ENCODE measurements at places on chromosomes 12 and 14.
A peak's percentile ranks its signal among the peaks of the same experiment; 100 is the strongest.

GRCh38 chr14:58904776-58905175, 267.0 kb downstream of the DACT1 start:
- no peak for DNase-seq

DNA sequence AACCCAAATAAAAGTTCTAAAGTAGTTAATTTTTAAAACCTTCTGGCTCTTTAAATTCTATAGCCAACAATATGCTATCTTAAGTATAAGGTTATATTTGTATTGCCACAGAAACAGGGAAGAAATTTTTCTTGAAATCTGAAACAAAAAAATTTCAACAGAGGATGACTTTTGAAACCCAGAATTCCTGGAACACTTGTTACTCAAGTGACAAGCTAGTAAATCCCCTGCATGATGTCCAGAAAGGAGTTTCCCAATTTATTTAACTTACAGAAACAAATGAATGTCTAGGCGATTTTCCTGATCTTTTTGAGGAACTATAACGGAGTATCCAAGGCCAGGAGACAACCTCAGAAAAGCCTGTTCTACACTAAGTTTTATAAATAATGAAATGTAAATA, 69.6 kb downstream of the SLC41A2 start:
- DNase-seq: peak; percentile 92

DNA sequence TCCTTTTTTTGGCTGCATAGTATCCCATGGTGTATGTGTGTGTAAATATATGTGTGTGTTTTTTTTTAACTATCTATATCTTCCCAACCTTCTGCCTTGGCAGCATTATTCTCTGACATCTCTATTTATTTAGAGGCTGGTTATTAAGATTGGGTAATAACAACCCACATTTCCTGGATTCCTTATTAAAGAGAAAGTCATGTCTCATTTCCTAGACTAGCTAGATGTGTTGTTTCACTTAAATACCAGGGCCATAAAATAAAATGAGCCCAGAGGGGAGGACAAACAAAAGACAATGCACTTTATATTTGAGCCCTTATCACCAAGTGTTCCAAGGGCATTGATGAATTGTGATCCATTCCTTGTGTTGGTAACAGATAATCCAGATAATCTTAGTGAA, 169.1 kb downstream of the SLC5A8 start:
- DNase-seq: no peak

DNA sequence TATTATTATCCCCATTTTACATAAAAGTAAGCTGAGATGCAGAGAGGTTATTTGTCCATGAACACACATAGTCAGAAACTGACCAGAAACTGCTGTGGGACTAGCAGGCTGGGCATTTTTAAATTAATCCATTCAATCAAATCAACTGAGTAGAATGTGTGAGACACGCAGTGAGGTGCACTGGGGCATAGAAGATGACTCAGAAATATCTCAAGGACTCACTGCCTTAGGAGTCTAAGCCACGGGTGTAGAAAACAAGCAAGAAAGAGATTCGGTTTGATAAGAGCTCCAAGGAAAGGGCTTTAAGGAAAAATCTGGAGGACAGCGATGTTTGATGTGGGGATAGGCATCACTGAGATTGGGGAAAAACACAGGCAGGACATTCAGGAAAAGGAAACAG, 127.8 kb downstream of the ANO2 start:
- DNase-seq: no peak

DNA sequence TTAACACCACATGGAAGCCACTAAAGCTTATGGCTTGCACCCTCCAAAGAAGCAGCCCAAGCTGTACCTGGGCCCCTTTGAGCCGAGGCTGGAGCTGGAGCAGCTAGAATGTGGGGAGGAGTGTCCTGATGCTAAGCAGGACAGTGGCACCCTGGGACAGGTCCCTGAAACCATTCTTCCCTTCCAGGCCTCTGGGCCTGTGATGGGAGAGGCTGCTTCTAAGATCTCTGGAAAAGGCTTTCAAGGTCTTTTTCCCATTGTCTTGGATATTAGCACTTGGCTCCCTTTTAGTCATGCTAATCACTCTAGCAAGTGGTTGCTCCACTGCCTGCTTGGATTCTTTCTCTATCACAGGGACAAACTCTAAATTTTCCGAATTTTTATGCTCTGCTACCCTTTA, 40.9 kb downstream of the OSBPL8 start:
- DNase-seq: no peak

Measured in inflammatory macrophage treated with lipopolysaccharide for 4 hours (primary cell).